ENCODE measurements at places on chromosomes 1 and 21.
A peak's percentile ranks its signal among the peaks of the same experiment; 100 is the strongest.

GRCh38 chr1:170356585-170356984 lies 175.4 kb upstream of the GORAB start:
- no peak for DNase-seq

GRCh38 chr1:230143534-230143933 lies 76.5 kb downstream of the GALNT2 start:
- no peak for DNase-seq

DNA sequence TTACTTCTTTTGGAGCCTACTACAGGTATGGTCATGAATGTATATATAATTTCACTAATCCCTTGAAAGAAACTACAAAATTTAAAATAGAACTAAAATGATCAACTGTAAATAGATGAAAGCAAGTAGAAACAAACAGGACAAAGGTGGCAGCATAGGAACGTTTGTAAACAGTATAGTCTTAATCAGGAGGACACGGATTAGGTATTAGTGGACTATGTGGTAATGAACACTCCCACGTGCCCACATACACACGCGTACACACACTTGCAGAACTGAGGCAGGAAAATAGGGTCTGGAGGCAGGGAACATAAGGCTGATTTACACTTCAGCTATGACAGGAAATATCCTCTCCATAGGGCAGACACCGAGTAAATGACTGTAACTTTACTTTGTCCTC lies 1397.8 kb downstream of the NCAM2 start:
- no peak for DNase-seq

DNA sequence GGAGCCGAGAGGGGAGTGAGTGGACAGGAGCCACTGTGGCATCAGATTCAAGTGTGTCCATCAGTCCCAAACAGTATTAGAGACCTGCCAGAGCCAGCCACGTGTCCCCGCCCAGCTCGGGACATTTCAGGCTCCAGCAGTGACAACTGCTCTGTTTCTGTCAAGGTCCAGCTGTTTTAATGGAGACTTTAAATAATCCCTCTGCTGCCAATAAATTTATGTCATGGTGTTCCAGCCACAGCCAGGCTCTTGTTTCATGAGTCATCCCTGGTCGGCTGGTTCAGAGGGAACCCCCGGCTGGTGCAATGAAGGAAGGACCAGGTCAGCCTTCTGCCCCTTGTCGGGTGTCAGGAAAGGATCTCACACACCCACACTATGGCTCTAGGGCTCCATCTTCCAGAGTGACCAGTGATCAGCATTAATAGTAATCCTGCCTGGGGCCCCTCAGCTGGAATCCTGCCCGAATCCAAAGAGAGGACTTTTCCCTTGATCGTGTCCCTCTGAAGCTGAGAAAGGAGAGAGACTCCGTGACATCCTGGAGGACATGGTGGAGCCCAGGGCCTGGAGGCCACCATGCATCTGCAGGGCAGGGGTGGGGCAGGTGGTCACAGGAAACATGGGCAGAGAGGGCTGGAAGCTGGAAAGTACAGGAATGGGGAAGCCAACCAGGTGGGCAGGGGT lies 197.3 kb downstream of the MATN1 start:
- no peak for DNase-seq

- no peak for DNase-seq
These were observed 6.1 kb downstream of the FABP3 start for GRCh38 chr1:31366796-31367195.

DNA sequence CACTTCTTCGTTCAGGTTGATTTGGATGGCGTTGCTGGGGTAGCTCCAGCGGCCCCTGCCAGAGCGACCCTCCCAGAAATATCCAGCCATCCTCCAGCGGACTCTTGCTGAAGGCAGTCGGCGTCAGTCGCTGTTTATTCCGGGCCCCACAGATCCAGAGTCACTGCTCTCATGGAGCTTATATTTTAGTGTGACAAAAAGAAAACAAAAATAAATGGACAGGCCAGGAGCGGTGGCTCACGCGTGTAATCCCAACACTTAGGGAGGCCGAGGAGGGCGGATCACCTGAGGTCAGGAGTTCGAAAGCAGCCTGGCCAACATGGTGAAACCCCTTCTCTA lies 791 bp upstream of the CFAP298 start:
- no peak for DNase-seq

GRCh38 chr1:93976291-93976690 lies 67.1 kb upstream of the GCLM start:
- no peak for DNase-seq

DNA sequence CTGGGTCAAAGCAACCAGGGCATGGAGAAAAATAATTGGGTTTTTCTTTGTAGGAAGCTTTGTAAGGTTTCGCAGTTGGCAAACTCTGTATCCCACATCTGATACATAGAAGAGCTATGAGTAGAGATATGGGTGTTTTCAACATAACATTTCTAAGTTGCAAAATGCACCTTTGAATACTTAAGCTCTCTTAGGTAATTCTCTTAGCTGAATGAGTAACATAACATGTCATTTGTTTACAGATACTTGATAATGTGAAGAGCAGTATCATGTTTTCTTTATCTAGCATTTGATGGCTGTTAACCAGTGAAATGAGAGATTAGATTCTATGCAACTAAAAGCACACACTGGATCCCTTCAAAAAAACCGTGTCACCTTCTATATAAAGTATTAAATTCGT lies 21.6 kb downstream of the RAVER2 start:
- no peak for DNase-seq

- no peak for DNase-seq
These were observed 42.3 kb upstream of the CCDC190 start for GRCh38 chr1:162903246-162903645.

DNA sequence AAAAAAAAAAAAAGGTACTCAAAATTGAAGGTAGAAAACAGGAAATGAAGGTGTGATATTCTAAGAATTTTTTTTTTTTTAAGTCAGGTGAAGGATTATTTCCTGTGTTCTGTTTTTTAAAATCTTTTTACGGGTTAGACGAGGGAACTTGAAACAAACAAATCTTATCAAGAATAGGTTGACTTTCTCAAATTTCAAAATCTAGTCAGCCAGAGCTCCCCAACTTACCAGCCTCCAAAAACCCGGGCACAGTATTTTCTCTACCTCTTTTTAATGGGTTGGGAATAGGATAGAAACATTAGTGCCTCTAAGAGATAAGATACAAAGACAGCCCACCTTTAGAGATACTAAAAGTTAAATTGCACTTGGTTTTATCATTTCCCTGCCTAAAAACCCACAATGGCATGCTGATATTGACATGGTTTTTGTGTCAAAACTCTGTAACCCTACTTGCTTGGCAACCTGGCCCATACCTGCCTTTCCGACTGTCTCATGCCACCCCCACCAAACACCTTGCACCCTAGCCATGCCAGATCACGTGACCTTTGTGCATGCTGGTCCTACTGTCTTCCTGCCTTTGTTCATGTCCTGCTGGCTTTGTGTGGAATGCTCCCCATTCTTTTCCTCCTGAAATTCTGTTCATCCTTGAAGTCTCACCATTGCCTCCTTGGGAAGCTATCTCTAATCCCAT lies 4.2 kb downstream of the RCAN3 start:
- no peak for DNase-seq

GRCh38 chr1:187985897-187986654 lies 1157.3 kb downstream of the PLA2G4A start:
- DNase-seq = no peak

GRCh38 chr1:226064816-226065248 lies 2.3 kb downstream of the H3-3A start:
- DNase-seq = peak; percentile 3

DNA sequence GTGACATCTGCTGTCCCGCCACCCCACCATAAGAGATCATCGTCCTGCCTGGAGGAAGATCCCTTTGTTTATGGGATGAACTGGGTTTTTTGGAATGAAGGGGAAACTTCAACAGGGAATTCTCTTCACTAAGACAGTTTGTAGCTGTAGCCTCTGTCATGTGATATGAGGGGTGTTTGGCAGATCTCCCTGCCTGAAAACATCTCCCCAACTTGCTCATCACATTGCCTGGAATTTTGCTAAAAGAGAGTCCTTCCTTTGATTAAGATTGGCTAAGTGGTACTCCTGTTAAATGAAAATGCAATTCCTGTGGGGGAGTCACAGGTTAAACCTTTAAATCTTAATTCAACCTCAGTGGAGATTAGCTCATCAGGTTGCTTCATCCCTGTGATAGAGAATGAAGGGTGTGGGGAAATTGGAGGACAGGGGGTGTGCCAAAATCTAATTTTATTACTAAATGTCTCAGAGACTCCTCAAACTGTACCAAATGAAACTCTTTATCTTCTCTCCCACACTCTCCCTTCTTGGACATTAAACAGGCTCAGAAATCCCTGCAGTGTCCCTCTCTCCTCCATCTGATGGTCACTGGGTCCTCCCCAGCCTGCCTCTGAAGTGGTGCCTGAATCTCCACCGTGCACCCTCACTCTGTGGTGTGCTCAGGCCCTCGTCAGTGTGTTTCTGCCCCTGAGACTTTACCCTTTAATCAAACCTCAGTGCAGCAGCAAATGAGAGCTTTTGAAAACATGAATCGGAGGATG lies 54.8 kb downstream of the IER5 start:
- no peak for DNase-seq

- no peak for DNase-seq
These were observed 1.5 kb downstream of the GATAD2B start for GRCh38 chr1:153921080-153921802.

GRCh38 chr1:91689641-91690481 lies 189.2 kb downstream of the CDC7 start:
- DNase-seq = no peak

DNA sequence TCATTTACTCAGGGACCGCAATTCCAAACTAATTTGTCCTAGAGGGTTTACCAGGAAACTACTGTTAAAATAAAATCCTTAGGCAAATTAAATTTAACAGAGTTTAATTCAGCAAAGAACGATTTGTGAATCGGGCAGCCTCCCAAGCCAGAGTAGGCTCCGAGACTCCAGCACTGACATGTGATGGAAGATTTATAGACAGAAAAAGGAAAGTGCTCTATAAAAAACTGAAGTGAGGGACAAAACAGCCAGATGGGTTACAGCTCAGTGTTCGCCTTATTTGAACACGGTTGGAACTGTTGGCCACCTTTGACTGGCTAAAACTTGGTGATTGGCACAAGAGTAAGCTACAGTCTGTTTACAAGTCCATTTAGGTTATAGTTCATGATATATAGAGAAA lies 35.2 kb upstream of the RCSD1 start:
- DNase-seq = no peak

DNA sequence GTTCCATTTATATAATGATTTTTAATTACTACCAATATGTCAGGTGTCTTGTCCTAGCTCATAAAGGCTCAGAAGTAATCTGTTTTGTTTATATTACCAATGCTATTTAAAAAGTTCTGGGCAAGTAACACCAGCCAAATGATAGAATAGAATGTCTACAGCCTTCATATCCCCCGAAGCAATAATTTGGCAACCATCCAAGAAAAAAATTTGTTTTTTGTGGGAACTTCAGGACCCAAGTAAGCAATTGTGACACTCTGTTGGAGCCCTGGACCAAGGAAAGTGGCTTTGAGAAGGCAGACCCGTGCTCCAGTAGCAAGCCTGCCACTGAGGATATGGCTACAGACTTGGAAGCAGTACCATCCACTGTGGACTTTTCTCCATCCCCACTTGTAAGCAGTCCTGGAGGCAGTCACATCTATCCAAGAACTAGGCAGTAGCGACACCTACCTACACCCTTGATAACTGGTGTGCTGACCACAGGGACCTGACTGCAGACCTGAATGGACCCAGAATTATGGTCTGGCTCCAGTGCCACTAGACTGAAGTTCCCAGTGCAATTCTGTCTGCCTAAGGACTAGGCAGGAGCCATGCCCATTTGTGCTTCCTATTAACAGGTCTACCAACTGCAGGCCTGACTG lies 870.7 kb upstream of the ADGRL2 start:
- no peak for DNase-seq

DNA sequence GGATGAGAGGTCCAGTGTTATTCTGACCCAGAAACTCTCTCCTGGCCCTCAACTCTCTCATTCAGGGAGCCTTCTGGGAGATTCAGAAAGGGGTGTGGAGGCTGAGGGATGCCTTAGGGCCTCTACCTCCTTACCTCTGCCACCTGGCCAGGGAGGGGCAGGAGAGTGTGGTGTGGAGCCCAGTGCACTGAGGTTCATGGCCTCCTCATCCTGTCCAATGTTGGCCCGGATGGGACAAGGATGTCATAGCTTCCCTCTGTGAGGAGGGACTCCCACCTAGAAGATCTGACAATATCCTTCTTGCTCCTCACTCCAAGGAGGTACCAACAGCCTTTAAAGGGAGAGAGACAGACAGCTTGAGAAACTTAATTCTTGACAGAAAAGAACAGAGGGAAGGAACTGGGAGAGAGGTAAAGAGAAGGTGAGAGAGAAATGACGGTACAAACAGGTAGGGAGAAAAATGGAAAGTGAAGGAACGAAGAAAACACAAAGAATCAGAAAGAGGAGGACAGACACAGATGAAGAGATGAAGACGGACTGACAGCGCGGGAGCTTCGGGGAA lies 779 bp downstream of the BEND5 start:
- DNase-seq = no peak

DNA sequence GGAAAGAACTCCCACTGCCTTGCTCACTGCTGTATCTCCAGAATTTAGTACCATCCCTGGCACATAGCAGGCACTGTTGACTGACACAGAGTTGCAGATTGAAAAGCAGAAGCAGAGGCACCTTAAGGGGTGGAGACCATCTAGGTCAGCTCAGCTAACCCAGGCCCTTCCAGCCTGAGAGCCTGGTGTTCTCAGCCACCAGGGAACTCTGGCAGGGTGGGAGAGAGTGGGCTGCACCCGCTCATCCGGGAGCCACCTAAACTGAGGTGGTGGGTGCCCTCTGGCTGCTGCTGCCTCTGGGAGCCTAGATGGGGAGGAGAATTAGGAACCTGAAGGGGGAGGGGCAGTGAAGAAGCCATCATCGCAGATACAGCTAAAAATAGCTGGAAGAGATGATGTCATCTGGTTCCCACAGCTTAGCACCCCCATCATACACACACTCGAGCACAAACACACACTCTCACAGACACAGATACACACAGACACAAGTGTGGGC lies 1.5 kb upstream of the TSPAN1 start:
- DNase-seq = no peak

- no peak for DNase-seq
These were observed 14.8 kb upstream of the METTL18 start for GRCh38 chr1:169809370-169810095.

GRCh38 chr1:54401799-54402198 lies 4.4 kb downstream of the SSBP3 start:
- no peak for DNase-seq

DNA sequence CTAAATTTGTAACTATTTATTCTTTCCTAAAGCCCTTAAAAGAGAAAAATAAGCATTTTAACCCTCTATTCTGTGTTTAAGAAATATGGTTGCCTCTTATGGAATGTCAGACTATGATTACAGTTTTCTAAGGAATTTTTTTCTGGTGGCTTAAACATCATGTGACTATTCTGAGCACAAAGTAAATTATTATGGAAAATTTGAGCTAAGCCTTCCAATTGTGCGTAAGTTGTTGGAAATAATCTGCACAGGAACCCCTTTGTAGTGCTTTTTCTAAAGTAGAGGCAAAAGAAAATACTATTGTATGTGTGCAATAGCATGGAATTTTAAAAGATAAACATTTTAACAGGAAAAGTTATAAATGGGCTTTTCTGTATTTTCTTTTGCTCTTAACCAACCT lies 254.8 kb downstream of the PBX1 start:
- DNase-seq = no peak

All from effector CD8-positive, alpha-beta T cell (primary cell).